ENCODE measurements at places on chromosomes 2 and 18.

DNA sequence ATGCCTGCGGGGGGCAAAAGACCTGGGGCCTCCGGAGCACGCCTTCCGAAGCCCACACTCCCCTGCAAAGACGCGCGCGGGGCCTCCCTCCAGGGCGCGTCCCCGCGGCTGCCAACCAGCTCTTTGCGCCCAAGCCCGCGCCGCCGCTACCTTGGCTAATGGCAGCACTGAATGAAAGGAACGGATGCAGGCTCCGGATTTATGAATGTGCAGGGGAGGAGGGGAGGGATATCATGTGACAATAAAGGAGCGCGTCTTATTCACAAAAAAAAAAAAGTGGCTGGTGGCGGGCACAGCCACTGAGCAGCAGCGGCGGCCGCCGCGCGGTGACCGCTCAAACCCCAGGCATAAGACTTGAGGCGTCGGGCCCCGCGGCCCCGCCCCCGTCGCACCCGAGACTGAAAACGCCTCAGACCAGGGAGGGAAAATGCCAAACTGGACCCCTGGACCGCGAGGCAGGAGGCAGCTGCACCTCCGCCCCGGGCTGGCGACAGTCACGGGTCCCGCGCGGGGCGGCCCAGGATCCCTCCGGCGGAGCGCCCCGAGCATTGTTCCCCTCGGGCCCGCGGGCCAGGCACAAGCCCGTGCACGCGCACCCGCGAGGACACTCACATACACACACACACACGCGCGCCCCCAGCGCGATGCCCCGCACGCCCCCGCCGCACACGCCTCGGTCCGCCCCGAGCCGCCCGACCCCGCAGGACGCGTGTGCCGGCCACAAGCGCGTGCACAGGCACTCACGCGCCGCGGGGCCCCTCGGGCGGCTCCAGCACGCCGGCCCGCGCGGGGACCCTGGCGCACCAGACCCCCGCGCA is 1.6 kb downstream of the SPRED2 start:
- DNase-seq: peak; percentile 82
- H3K36me3 ChIP-seq: peaks cover 4% of the 10 kb centered on the region
- H3K27me3 ChIP-seq: peaks cover 27% of the 10 kb centered on the region
- peak overlapping the region; percentile 88 for H3K27ac ChIP-seq
- H3K4me3 ChIP-seq: peak overlapping the region; percentile 89

- H3K36me3 ChIP-seq: peaks cover 2% of the 10 kb centered on the region
- peaks cover 32% of the 10 kb centered on the region for H3K4me1 ChIP-seq
- DNase-seq: peak; percentile 3
- peaks cover 15% of the 10 kb centered on the region for H3K27me3 ChIP-seq
- no peak overlapping the region for H3K27ac ChIP-seq
Measured at GRCh38 chr2:217108086-217108485, 248.2 kb upstream of the TNP1 start.

GRCh38 chr2:215653344-215654030 is 217.6 kb upstream of the FN1 start:
- no peaks in the 10 kb centered on the region for H3K27me3 ChIP-seq
- no peak for DNase-seq
- no peaks in the 10 kb centered on the region for H3K4me1 ChIP-seq
- H3K27ac ChIP-seq: no peak overlapping the region

DNA sequence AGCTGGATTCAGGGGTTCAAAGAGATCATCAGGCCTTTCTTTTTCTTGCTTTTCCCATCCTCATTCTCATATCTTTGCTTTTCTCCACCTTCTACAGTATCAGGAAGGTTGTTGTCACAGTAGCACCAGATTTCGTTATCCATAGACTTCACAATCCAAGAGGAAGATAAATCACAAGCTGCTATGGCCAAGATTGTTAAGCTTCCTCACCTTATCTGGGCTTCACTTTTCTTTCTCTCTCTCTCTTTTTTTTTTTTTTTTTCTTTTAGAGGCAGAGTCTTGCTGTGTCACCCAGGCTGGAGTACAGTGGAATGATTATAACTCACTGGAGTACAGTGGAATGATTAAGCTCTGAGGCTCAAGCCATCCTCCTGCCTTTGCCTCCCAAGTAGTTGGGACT is 93.5 kb downstream of the TTC27 start:
- H3K27me3 ChIP-seq: no peaks in the 10 kb centered on the region
- H3K36me3 ChIP-seq: peaks cover 15% of the 10 kb centered on the region
- no peak for DNase-seq
- H3K4me3 ChIP-seq: no peak overlapping the region
- no peaks in the 10 kb centered on the region for H3K4me1 ChIP-seq

All from activated CD8-positive, alpha-beta T cell treated with anti-CD3 and anti-CD28 coated beads, Interleukin-2, amount 10 ng/mL, durations not matched to agents 7 days and 5 days (primary cell).